ENCODE measurements at places on chromosomes 12 and 14.

- no peaks in the 10 kb centered on the region for H3K27me3 ChIP-seq
- H3K36me3 ChIP-seq, result no peaks in the 10 kb centered on the region
- peaks cover 57% of the 10 kb centered on the region for H3K4me1 ChIP-seq
- no peak for DNase-seq
These were observed 55.2 kb downstream of the SLC25A21 start for GRCh38 chr14:37116933-37117849.

- H3K27ac ChIP-seq, result no peak overlapping the region
- no peak for DNase-seq
- H3K4me3 ChIP-seq, result no peak overlapping the region
- no peaks in the 10 kb centered on the region for H3K36me3 ChIP-seq
- no peaks in the 10 kb centered on the region for H3K27me3 ChIP-seq
These were observed 113.1 kb downstream of the TMTC3 start for GRCh38 chr12:88255224-88255623.

- no peak overlapping the region for H3K4me3 ChIP-seq
- no peak for DNase-seq
- H3K4me1 ChIP-seq, result no peaks in the 10 kb centered on the region
- H3K27ac ChIP-seq, result no peak overlapping the region
- no peaks in the 10 kb centered on the region for H3K27me3 ChIP-seq
These were observed 84.4 kb upstream of the HIF1A start for GRCh38 chr14:61610900-61611299.

GRCh38 chr12:28172434-28173030, 17.7 kb upstream of the CCDC91 start:
- H3K36me3 ChIP-seq, result no peaks in the 10 kb centered on the region
- no peak overlapping the region for H3K4me3 ChIP-seq

DNA sequence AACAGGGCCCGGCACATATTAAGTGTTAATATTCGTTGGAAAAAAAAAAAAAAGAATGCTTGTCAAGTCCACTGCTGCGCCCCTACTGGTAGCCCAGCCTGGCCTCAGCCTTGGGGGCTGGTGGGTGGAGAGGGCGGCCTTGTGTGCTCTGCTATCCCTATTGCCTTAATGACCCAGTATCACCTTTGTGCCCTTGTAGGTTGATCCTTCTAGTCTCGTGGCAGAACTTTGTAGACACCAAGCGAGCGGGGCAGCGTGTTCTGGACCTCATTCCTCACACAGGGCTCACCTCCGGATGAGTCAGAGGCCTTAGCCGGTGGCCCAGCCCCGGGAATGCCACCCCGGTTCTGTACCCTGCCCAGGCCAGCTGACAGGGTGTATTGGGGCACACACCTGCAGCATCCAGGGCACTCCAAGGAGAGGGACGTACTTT, 1.8 kb upstream of the RCOR1 start:
- DNase-seq, result no peak
- peaks cover 13% of the 10 kb centered on the region for H3K36me3 ChIP-seq
- peak overlapping the region; percentile 99 for H3K4me3 ChIP-seq

DNA sequence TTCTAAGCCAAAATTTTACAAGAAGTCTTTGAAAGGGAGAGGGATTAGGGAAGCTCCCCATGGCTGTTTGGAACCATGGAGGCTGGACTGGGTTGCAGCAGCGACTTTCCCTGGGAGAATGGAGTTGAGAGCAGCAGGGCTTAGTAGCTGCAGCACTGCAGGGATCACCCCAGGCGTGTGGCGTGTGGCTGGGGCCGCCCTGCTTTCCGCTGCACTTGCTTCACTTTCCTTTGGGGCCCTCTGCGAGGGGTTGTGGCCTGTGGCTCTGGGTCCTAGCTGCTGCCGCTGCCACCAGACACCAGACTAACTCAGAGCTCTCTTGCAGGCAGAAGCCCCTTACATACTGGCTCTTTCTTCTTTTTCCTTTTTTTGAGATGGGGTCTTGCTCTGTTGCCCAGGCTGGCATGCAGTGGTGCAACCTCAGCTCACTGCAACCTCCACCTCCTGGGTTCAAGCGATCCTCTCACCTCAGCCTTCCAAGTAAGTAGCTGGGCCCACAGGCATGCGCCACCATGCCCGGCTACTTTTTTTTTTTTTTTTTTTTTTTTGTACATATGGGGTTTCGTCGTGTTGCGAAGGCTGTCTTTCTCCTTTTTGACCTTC, 25.4 kb downstream of the CCDC62 start:
- no peaks in the 10 kb centered on the region for H3K27me3 ChIP-seq
- no peaks in the 10 kb centered on the region for H3K4me1 ChIP-seq
- H3K4me3 ChIP-seq, result no peak overlapping the region
- no peaks in the 10 kb centered on the region for H3K36me3 ChIP-seq
- DNase-seq, result no peak
